ENCODE measurements at places on chromosomes 4 and X.

DNA sequence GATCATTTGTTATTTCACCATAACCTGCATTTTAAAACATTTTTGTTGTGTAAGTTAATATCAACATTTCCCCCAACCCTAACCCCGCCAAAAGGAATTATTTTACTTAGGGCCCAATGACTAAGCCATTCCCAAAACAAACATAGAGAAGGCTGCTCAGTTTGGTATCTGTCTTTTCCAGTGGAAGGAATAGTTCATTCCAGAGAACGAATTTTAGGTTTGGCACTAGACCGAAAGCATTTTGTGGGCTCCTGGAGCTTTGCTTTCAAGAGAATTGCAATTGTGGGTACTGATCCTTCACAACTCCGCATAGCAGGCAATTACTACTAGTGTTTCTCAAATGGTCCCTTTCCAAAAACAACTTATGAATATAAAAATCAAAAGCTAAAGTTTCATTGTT is 226.7 kb upstream of the MAD2L1 start:
- peak; percentile 97 for DNase-seq

DNA sequence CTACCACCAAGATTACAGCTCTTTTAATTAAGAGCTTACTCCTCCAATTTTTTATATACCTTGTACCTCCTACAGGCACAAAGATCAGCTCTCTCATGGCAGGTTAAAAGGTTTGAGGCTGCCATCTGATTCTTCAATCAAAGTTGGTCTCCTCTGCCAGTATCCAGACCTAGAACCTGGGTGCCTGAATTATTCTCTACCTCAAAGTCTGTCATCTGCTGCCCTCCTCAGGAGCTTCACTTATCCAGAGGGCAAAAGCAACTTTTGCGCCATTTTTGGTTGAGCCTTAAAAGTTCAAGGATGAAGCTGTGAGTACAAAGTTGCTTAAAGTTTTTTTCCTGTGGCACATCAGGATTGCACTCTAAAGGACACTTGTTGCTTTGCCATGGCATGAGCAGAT is 343.7 kb upstream of the PPP1R2C start:
- no peak for DNase-seq

DNA sequence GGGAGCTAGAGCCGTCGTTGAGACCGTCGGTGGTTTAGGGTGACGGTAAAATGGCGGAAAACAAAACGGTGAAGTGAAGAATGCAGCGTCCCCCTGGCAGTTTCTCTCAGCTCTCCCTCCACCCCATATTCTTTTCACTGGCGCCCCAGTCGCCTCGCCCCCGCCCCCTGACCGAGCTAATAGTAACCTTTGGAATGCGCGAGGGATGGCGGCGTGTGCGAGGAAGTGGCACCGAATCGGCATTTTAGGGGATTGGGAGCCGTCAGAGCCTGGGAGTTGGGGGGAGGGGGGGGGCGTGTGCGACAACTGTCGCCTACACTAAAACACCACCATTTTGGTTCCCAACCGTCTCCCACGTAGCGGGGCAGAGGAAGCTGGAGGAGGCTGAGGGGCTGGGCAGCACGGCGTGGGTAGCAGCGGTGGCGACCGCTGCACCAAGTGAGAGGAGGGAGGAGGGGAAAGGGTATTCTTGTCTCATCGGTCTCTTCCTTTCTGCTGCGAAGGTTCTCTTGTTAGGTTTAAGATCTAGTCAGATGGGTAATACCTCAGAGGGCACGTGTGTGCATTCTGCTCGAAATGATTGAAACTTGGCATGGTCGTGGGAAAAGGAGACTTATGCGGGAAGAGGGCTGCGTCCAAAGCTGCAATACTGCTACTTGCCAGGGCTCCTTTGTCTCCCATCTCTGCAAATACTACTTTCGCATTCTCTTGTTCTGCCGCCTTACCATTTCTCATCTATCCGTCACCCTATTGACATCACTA is 840 bp downstream of the ZNF711 start:
- DNase-seq = no peak

GRCh38 chrX:105375816-105376215 is 155.3 kb upstream of the TEX13A start:
- DNase-seq = peak; percentile 63

DNA sequence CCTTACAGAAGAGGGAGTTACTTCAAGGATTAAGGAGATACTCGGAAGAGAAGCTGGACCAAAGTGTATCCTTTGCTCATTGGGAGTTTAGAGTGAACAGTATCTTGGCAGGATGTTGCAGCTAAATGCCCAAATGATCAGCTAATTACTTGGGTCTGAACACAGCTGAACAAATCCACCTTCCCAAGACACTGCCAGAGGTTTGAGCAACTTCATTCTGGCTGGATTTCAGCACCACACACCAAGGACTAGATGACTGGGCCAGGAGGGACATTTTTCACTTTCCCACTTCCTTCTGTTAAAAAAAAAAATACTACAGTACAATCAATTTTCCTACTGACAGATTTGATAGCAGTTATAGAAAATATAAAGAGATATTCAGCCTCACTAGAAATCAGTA is 324.6 kb downstream of the MID1IP1 start:
- DNase-seq = no peak

DNA sequence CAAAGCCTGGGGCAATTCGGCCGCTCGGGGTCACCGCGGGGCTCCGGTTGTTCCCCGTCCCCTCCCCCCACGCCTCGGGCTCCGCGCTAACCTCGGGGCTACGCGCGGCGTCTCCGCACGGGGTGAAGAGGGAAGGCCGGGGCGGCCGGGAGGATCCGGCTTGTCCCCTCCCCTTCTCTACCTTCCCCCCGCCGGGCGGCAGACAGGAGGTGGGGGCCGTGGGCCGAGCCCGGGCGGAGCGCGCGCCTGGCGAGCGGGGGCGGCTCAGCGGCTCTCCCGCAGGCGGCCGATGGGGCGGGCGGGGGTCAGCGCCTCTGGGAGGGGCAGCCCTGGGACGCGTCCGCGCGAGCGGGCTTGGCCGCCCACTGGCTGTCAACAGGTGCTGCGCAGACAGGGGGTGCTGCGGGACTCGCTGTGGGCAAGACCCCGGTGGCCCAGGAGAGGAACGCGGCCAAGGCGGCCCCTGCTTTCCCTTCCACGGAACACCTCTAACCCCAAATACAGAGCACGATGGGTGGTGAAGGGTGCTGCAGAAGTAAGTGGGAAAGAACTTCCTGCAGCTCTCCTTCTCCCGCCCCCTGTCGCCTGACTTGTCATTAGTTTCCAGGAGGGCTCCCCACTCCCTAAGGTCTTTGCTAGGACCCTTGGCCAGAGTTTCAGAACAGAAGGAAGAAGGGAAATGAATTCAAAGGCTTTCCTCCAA is at the start of gene PDGFC:
Gene PDGFC, minus strand, starts transcription at position 124 of the 703 bp plus-strand sequence. CDS start 896 bp downstream, outside the sequence.
- no peak for DNase-seq

DNA sequence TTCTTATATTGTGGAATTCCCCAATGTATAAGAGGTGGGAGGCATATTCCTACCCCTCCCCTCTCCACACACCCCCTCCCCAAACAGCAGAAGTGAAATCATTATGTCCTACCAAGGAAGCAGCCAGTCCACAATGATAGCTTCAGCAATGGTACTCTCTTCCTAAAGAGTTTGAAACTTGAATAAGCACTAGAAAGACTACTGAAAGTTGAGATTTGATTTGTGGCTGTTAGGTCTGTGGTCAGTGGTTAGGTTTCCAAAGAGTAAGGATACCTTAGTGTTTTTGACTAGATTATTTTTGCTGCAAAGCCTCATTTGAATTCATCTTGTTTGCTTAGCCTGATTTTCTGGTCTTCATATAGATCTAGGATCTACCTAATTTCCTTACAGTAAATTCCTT is 242.2 kb downstream of the DKK2 start:
- no peak for DNase-seq

DNA sequence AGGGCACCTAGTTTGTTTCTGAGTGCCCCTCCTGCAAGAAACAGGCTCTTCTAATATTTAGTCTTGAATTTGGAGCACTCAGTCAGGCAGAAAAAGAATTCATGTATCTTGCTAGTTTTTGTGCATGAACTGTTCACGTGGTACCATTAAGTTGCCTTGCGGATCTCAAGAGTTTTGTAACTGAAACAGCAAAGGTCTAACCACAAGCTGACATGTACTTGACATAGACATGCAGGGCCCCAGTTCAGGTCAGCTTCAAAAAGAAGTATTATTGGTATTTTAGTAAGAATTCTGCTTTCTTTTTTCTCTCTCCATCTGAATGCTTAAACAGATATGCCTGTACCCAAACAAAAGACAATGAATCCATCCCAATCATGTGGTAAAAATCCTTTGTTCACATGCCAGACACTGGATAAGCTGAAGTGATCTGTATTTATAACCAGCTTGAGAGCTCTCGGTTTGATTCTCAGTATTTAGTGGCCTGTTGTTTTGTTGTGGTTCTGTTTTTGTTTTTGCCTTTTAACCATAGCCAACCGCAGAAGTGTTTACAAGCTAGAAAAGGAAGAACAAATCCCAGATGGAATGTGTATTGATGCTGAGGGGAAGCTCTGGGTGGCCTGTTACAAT is 13.0 kb downstream of the RGN start:
- DNase-seq = peak; percentile 15

DNA sequence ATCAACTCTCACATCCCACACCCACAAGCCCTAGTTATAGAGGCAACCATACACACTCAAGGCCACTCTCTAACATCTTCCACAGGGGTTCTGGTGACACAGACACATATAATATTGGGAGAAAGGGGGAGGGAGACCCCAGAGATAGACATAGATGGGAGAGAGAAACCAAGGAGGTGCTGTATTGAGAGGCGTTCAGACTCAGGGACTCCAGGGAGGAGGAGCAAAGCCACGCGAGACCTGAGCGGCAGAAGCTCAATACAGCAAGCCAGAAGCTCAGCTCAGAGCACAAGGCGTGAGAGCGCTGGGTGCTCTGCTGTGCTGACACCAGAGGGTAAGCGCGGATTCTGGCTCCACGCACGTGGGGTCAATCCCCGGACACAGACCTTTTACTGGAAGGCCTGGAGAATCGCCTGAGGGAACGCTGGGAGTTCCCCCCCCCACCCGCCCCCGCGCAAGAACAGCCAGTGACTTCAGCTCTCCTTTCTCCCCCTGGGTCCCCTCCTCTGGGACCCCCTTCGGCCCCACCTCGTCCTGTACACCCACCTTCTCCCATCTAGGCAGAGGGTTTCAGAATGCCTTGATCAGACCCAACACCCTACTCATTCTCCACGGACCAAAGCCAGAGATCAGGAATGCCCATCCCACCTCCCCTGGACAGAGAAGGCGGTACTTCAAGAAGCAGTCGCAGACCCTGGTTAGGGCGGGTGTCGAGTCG is 8.7 kb downstream of the MSX1 start:
- DNase-seq = no peak

DNA sequence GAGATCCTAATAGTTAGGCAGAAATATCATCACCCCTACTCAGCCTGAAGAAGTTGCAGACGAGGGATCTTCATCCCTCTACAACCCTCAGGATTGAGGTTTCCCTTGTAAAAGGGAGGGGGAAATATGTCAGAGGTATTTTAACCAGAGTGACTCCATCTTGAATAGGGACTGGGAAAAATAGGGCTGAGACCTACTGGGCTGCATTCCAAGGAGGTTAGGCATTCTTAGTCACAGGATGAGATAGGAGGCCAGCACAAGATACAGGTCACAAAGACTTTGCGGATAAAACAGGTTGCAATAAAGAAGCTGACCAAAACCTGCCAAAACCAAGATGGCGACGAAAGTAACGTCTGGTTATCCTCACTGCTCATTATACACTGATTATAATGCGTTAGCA is 17.5 kb downstream of the IL13RA2 start:
- no peak for DNase-seq

GRCh38 chrX:2266445-2267349 is 234.1 kb downstream of the DHRSX start:
- DNase-seq = no peak

GRCh38 chr4:189780391-189780790 is 160.3 kb upstream of the FRG1 start:
- DNase-seq = no peak

- DNase-seq = no peak
Observed at GRCh38 chrX:97016106-97016505, 132.4 kb downstream of the RPA4 start.

- DNase-seq = peak; percentile 5
Observed at GRCh38 chrX:150476164-150476699, 92.2 kb upstream of the MTM1 start.

- DNase-seq = no peak
Observed at GRCh38 chr4:139933541-139933940, 220.4 kb downstream of the MAML3 start.

DNA sequence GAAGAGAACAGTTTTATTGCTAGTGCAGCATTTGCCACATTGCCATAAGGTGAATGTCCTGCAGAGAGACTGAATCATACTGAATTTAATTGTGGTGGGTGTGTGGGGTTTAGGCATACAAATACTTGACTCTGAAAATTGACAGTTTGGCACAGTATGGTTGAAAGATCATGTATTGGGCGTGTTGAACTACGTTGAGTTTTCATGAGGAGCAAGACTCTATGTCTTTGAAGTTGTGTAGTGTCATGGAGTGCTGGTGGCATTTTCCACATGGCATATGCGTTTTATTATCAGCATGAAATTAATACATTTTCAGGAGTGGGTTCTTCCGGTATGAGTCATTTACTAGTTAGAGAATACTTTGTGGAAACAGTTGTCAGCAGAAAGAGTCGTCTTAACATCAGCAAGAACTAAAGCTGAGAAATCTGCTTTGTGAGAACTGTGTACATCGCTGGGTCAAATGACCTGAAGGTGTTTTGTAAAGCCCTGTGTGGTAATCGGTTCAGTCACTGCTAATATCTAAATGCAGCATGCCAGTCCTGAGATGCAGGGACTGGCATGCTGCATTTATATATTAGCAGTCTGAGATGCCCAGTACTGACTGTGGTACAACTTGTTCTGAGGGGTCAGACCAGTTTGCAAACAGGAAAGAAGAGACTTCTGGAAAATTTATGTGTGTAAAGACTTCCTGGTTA is 50.3 kb downstream of the ARHGAP10 start:
- no peak for DNase-seq

DNA sequence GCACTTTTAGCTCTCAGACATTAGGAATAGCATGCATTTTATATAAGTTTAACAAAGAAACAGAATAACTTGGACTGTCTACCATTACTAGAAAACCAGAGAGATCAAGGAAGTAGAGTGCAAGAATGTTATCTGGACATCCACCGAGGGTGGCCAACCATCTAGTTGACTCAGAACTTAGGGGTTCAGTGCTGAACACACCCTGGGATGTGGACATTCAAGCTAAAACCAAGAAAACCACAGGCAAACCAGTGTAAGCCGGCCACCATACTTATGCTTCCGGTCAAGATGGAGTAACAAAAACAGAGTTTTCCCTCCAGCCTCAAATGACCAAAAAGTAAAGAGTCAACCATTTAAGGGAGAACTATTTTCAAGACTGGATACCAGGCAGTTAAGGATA is 181.4 kb upstream of the MXRA5 start:
- no peak for DNase-seq

All from astrocyte of the cerebellum (primary cell).